Peyer's patch (tissue), 4 donors: ENCODE measurements at places on chromosomes 11 and 22. TPM values are rescaled to one million over a fixed set of nuclear protein-coding genes. Genes with fewer than 3 reads are reported as not detected.

Gene RCE1
- total RNA-seq = 41.6 TPM

Gene OR5B21
- total RNA-seq = not detected

Gene NKAPD1
- 10.1 TPM for total RNA-seq

Gene HTR3A
- total RNA-seq = 0.95 TPM

Gene SMCO4
- 24.8 TPM for total RNA-seq

Gene CYP2D6
- total RNA-seq = 149 TPM

Gene C22orf42
- total RNA-seq = not detected

Gene ELFN2
- under 0.01 TPM for total RNA-seq

Gene SOX10
- 0.35 TPM for total RNA-seq

Gene BCO2
- total RNA-seq = 9.9 TPM

Gene APOA4
- 10,211 TPM for total RNA-seq

Gene RAB36
- total RNA-seq = 1.7 TPM

Gene APOL5
- not detected for total RNA-seq

Gene GRAP2
- total RNA-seq = 92.4 TPM

Gene LZTR1
- total RNA-seq = 82.6 TPM

Gene KCNA4
- not detected for total RNA-seq

Gene KLHL35
- not detected for total RNA-seq

Gene KDELR3
- 15.0 TPM for total RNA-seq

Gene THY1
- total RNA-seq = 2.1 TPM

Gene TRIM68
- total RNA-seq = 12.2 TPM

Gene CRYBB3
- not detected for total RNA-seq

Gene TIMP3
- 74.0 TPM for total RNA-seq

Gene CD6
- 5.2 TPM for total RNA-seq

Gene MS4A14
- total RNA-seq = 15.7 TPM

Gene NPTXR
- 0.53 TPM for total RNA-seq

Gene OR4C12
- total RNA-seq = not detected

Gene MYO18B
- not detected for total RNA-seq

Gene DERL3
- total RNA-seq = 1.4 TPM

Gene JAM3
- 14.0 TPM for total RNA-seq

Gene SLC22A6
- total RNA-seq = not detected

Gene NRIP3
- 1.7 TPM for total RNA-seq

Gene TOM1
- total RNA-seq = 129 TPM

Gene C22orf31
- total RNA-seq = not detected

Gene ALG12
- 25.5 TPM for total RNA-seq

Gene EFCAB6
- total RNA-seq = 0.94 TPM

Gene LARGE2
- 1.6 TPM for total RNA-seq

Gene MPEG1
- total RNA-seq = 51.2 TPM

Gene HBB
- not detected for total RNA-seq

Gene ZNF280B
- 0.80 TPM for total RNA-seq

Gene WNT11
- total RNA-seq = 6.9 TPM

Gene CCDC188
- 6.6 TPM for total RNA-seq

Gene C11orf21
- 1.1 TPM for total RNA-seq

Gene KCNK7
- 1.5 TPM for total RNA-seq

Gene CBLIF
- total RNA-seq = not detected

Gene HIKESHI
- total RNA-seq = 19.4 TPM

Gene NRXN2
- 4.2 TPM for total RNA-seq

Gene RIC3
- total RNA-seq = 26.4 TPM

Gene MEI1
- total RNA-seq = 1.1 TPM

Gene RASD2
- 2.7 TPM for total RNA-seq

Gene GLYATL1
- total RNA-seq = not detected

Gene NXPE4
- 0.67 TPM for total RNA-seq

Gene ELF5
- total RNA-seq = not detected

Gene EHF
- total RNA-seq = 117 TPM

Gene CARD18
- total RNA-seq = not detected

Gene OTOG
- total RNA-seq = not detected

Gene NFRKB
- 46.9 TPM for total RNA-seq

Gene SMC1B
- not detected for total RNA-seq
